ENCODE measurements at places on chromosomes 12 and 14.

DNA sequence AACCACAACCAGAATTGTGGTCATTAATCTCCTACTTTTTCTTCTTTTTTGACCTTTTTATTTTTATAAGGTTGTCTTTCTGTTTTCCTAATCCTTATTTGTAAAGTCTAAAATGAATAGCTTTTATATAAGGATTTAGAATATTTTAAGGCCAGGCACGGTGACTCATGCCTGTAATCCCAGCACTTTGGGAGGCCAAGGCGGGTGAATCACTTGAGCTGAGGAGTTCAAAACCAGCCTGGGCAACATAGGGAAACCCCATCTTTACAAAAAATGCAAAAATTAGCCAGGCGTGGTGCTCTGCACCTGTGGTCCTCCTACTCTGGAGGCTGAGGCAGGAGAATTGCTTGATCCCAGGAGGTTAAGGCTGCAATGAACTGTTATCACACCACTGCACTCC lies 55.1 kb downstream of the IFT81 start:
- DNase-seq: peak; percentile 73

DNA sequence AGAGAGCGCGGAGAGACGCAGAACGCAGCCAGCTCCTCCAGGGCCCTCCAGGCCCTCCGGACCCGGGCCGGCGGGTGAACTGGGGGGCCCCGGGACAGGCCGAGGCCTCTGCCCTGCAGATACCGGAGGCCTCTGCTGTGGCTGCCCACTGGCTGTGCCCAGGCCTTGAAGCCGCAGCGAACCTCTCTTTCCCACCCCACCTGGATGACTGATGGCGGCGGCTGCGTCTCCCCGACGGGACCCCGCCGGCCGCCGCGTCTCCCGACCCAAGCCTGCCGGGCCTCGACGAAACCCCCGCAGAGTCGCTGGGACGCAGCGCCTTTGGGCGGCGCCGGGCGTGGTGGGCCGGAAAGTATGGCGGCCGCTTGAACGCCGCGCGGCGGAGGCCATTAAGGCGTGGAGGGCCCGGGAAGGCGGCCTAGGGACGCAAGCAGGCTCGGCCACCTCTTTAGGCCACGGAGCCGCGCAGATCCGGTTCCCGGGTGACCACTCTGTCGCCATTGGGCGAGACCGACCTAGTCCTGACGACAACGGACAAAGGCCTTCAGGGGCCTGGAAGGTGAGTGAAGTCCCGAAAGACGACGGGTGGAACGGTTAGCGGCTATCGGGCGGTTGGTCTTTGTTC lies 8.4 kb upstream of the ERGIC2 start:
- no peak for DNase-seq

GRCh38 chr12:4161718-4162117 lies 111.8 kb upstream of the CCND2 start:
- no peak for DNase-seq

GRCh38 chr12:91893476-91893875 lies 252.2 kb downstream of the BTG1 start:
- DNase-seq: no peak

DNA sequence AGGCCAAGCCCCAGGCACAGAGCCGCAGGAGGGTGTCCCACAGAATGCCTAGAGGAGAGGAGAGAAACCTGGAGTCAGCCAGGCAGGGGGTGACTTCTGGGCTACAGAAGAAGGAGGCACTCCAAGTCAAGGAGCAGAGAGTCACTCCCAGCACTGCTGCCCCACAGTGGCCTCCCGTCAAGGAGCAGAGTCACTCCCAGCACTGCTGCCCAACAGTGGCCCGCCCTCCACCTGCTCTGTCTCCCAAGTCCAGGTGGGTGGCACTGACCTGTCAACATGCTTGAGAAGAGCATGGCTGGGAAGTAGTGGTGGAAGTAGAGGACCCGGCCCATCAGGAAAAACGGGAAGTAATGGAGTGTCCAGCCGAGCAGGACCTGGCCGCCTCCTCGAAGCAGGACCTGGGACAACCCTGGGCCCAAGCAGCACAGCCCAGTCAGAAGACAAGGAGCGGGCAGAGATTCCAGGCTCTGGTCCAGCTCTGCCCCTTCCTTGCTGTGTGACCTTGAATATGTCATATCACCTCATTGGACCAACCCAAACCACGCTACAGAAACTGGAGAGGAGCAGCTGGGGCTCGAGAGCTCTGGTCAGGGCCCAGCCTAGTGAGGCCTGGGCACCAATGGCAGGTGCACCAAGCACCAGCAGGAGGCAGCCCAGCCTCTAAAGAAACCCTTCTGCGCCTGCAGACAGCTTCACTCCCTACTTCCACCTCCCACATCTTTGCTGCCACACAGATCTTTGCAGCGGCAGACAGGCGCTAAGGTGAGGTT lies 7.6 kb upstream of the NGB start:
- no peak for DNase-seq

Measured in LHCN-M2 (cell line).